AG04450 (cell line): ENCODE measurements at places on chromosomes 6 and 20.

GRCh38 chr20:52943185-52943841, 28.8 kb upstream of the TSHZ2 start:
- DNase-seq, result no peak

GRCh38 chr6:119881416-119881815, 531.9 kb upstream of the MAN1A1 start:
- no peak for DNase-seq

- DNase-seq, result no peak
These were observed 15.4 kb downstream of the EZR start for GRCh38 chr6:158803733-158804143.

- no peak for DNase-seq
These were observed 3.6 kb downstream of the ADISSP start for GRCh38 chr20:3763671-3764601.
